ENCODE measurements at places on chromosomes 6 and 20. TPM values are rescaled to one million over a fixed set of nuclear protein-coding genes. Genes with fewer than 3 reads are reported as not detected.

GRCh38 chr6:2026133-2026532, 219.3 kb downstream of the GMDS start:
- no peak for DNase-seq

GRCh38 chr6:140623498-140623897, 1249.0 kb upstream of the CITED2 start:
- DNase-seq, result no peak

The SMAP1 gene
- total RNA-seq, result 32.3 TPM

DNA sequence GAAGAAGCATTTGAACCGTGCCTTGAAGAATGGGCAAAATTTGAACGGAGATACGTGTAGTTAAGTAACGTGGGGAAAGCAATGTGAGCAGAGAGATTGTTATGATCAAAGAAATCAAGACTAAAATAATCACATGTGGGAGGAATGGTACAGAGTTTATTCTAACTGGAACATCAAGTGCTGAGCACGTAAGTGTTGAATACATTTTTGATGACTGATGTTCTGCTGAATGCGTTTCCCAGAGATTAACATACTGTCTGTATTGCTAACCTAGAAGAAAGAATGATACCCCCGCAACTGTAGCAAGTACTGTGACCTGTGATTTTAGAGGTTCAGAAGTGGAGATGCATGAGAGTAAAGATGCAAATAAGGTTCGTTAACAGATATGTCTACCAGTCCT, 146.9 kb upstream of the EPHA7 start:
- no peak for DNase-seq

GRCh38 chr6:85361643-85362014, 88.3 kb upstream of the NT5E start:
- DNase-seq, result no peak
